ENCODE measurements at places on chromosomes 7 and 10.
A peak's percentile ranks its signal among the peaks of the same experiment; 100 is the strongest.

- DNase-seq, result no peak
These were observed 43.1 kb upstream of the HPS1 start for GRCh38 chr10:98489561-98490481.

DNA sequence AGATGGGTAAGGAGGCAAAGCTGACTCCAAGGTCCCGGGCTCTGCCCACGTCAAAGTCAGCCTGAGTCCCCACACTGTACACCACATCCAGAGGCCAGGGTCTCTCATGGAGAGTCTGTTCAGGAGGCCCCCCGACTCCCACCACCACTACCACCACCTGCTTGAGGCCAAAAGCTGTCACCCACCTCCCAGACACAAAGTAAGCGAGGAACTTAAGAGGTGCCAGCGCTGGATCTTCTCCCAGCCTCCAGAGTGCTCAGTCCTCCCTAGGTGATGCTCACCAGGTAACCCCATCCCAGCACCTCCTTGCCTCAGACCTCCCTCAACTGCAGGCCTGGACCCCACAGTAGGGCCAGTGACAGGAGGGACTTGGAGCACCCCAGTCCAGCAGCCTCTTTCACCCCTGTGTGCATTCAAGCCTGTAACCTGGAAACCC, 520 bp downstream of the NPC1L1 start:
- no peak for DNase-seq

DNA sequence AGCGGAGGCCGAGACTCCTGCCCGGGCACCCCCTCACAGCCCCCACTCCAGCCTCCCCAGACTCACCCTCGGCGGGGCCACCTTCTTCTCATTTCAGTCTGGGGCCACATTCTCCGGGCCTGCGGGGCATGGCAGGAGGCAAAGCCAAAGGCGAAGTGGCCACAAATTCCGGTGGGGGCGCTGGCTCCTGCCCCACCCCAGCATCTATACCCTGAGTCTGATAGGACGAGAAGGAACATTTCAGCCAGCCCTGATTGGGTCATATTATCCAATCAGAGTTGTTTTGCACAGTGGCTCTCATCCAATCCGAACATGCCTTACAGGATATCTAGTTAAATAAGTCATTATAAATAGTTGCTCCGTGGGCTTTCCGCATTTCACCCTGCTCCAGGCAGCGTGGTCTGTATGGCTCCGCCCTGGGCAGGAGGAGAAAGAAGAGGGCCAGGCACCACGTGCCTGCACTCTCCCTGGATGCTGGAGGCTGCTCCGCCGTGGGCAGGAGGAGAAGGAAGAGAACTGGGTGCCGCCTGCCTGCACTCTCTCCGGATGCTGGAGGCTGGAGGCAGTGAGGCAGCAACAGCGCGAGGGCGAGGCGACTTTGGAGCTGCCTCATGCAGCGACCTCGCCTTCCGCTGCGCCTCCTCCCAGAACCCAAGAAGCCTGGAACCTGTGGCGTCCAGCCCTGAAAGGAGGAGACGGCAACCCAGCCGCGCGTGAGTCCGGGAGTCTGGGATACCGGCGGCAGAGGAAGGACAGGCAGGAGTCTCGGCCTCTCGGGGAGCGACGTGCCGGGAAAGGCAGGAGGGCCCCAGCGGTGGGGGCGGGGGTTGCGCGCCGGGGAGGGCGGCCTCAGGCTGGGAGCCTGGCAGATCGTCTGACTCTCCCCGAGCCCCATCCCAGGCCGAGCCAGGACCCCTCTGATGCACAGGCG, 162.9 kb downstream of the ZNF33B start:
- DNase-seq, result no peak

GRCh38 chr7:3732395-3733005, 431.4 kb downstream of the SDK1 start:
- no peak for DNase-seq

DNA sequence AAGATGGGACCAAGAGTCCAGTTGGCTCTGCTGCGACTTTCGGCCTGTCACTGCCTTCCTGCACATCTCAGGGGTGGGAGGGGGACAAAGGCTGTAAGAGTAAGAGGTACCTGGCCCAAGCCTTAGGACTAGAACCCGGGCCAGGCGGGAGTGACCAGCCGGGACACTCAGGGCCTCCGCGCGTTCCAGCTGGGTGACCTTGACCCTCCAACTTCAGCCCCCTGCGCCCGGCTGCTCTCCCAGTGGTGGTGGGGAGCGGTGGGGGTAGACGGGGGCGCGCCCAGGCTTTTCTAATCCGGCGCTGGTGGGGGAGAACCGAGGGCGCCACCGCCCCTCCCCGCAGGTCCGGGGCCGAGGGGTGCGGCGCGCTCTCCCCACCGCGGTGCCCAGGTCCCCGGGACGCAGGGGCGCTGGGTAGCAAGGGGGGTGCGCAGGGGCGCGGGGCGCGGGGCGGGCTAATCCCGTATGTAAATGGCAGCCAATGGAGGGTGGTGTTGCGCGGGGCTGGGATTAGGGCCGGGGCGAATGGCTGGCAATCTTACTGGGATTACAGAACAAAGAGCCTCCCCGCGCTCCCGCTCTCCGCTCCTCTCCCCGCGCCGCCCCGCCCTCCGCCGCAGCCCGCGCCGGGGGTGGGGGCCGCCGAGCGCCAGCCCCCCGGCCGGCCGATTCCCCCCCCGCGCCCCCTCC, at the start of gene GTF2IRD1:
Gene GTF2IRD1, plus strand, starts transcription at position 585 of the 690 bp plus-strand sequence. CDS start 54,175 bp downstream, outside the sequence.
- DNase-seq, result peak; percentile 9

DNA sequence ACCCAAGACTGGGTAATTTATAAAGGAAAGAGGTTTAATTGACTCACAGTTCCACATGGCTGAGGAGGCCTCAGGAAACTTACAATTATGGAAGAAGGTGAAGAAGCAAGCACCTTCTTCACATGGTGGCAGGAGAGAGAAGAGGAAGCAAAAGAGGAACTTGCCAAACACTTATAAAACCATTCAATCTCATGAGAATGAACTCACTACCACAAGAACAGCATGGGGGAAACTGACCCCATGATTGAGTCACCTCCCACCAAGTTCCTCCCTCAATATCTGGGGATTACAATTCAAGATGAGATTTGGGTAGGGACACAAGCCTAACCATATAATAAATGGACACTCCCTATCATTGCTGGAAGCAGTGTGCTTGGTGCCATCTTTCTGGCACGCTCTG, 506.3 kb downstream of the CALN1 start:
- no peak for DNase-seq

- DNase-seq, result no peak
These were observed 73.1 kb upstream of the HECW1 start for GRCh38 chr7:43039346-43039745.

GRCh38 chr7:65239707-65240352, 133.8 kb upstream of the ZNF92 start:
- no peak for DNase-seq

DNA sequence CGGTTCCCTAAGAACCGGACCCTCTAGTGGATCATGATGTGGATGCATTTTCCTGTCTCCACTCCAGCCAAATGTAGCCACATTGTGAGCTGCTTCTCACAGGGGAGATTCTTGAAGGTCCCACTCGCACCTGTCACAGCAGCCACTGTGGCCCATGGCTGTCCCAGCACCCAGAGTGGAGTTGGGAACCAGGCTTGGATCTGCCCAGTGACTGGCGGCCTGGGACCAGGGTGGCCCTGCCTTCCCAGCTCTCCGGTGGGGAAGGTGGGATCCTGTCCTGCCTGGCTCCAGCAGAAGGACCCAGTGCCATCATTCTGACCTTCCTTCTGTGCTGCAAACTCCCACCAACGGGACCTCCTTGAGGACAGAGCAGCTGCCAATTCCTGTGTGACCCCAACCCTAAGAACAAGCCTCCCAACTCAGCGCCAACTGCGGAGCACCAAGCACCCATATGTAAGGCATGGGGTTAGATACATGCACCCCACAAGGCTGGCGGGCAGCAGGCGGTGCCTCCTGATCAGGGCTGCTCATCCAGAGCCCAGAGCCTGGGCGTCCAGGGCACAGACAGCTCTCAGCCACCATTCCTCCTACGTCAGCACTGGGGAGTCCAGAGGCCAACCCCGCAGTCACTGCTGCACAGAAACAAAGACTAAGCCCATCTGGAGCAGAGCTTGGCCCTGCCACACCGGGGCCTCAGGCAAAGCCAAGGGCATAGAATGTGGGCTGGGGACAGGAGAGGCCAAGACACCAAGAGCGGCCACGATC, 28.8 kb downstream of the EBF3 start:
- no peak for DNase-seq

- no peak for DNase-seq
These were observed 329.3 kb downstream of the FGFR2 start for GRCh38 chr10:121268863-121269432.

- DNase-seq, result no peak
These were observed 8.5 kb upstream of the HK1 start for GRCh38 chr10:69269761-69270160.

DNA sequence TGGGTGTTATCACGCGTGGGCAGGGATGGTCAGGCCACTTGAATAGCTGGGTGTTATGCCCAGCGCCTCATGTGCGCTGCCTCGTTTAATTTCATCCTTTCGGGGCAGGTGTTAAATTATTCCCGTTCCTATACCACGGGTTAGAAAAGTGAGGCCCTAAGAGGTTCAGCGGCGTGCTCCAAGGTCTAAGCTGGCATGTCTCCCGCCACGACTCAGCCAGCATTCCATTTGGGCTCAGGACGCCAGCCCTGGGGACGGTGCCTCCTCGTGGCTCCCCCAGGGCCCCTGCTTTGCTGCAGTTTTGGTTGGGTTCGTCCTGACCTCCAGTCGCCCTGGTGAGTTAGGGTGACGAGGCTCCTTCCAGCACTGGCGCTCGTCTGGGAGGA, 124.5 kb downstream of the TRRAP start:
- DNase-seq, result no peak

- DNase-seq, result peak; percentile 18
These were observed 98.4 kb downstream of the PIP4K2A start for GRCh38 chr10:22615819-22616499.

DNA sequence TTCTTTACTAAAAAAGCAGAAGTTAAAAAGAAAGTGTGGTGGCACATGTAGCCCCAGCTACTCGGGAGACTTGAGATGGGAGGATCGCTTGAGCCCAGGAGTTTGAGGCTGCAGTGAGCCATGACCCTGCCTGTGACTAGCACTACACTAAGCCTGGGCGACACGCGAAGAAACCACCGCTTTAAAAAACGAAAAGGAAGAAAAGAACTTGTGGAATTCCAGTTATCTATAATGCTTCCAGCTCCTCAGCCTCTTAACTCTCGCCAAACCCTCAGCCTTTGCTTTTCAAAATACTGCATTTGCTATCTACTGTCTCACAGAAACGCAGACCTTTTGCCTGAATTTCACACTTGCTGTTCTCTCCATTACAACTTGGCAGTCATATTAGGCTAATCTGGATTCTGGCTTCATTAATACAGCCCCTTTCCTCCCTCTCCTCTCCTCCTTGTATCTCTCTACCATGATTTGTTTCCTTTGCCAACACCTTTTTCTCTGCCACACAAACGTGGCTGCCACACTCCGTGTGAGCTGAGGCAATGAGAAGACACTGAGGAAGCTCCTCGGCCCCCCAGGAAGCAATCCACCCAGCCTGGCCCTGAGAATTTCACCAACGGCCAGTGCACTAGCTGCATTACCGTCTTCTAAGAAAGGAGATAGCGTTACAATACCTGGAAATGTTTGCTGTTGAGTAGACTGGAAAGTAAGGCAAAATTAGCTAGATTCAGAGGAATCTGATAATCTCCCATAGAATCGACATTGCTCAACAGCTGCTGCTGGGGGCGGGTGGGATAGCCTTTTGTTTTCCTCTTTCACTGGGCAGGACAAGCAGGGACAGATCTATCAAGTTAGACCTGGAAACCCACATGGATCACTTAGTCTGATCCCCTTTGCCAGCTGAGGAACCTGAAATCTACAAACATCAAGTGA, 37.2 kb downstream of the CALML5 start:
- DNase-seq, result no peak

- DNase-seq, result no peak
These were observed 557.8 kb downstream of the NXPH1 start for GRCh38 chr7:8991159-8991558.

GRCh38 chr7:122468945-122469344, 164.4 kb upstream of the FEZF1 start:
- no peak for DNase-seq

GRCh38 chr7:31744294-31744874, 57.4 kb downstream of the PPP1R17 start:
- peak; percentile 53 for DNase-seq

DNA sequence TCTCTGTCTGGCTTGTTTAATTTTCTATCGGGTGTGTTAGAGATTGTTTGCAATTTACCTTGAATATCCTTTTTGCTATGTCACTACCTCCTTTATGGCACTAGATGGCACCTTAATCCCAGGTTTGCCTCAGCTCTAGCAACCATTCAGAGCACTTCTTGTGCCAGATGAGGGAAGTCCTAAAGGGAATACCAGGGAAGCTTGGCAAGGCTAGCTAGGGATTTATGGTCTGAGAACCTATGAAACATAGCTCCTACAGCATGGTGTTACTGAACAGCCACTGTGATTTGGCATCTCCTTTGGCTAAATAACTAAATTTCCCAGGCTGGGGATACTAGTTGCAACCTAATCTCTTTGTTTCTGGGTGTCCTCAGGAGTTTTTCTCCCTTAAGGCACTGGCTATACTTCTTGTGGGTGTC, 69.0 kb upstream of the VOPP1 start:
- DNase-seq, result peak; percentile 40

DNA sequence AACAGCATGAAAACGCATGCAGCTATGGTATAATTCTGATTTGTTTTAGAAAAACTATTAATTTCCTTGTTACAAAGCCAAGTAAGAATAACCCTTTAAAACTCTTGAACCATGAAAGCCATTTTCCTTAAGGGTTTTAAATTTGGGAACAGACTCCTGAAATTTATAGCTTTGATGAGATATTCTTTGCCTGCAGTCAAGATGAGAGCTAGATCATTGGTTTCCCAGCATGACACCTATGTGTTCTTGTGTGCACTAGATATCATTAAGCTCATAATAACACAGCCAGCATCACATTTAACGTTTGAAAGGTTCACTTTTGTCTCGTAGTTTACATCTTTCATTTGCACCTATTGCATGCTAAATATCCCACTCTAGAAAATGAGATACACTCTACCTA, 202.2 kb downstream of the PHF14 start:
- no peak for DNase-seq

- no peak for DNase-seq
These were observed 86.5 kb upstream of the GRB10 start for GRCh38 chr7:50869108-50869725.

DNA sequence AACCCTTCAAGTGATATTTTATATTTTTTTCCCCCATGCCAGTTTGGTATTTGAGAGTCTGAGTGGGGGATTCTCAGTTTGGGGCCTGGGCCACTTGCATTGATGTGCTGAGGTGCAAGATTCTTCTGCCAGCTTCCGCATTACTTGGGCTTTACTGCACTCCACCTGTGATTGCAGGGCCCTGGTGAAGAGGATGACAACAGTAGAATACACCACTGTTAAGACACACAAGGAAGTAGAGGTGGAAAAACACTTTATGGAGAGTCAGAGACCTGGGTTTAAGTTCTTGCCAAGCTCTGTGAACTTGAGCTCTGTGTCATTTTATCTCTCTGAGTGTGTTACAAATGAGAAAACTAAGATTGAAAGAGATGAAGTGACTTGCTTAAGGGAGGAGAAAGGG, 209.4 kb downstream of the LRMDA start:
- no peak for DNase-seq

GRCh38 chr7:2526659-2527504, 7.3 kb downstream of the LFNG start:
- no peak for DNase-seq

- DNase-seq, result no peak
These were observed 199.9 kb upstream of the KLF14 start for GRCh38 chr7:130933919-130934318.

- no peak for DNase-seq
These were observed 352.2 kb downstream of the TFEC start for GRCh38 chr7:115678086-115678982.

- no peak for DNase-seq
These were observed 219.2 kb downstream of the SDK1 start for GRCh38 chr7:3520206-3520605.

GRCh38 chr10:15387021-15387420, 15.9 kb upstream of the FAM171A1 start:
- no peak for DNase-seq

Measured in AML-193 (cell line).